ENCODE measurements at places on chromosomes 12 and 14.

- DNase-seq = no peak
Observed at GRCh38 chr12:108346727-108347710, 7.9 kb upstream of the CMKLR1 start.

DNA sequence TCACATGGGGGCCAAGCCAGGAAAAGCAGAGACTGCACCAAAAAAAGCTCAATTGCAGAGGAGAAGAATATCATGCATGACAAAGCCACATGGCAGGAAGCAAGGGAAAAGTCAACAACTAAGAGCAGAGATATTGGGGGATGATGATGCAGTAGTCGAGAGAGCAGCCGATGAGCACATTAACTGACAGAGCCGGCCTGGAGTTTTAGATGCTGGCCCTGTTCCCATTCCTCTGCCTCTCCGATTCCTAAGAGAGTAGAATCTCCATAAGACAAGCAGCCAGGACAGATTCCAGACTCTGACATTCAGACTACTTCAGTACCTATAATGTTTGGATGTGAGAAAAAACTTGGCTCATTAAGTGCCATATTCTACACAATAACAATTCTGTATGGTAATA is 155.9 kb downstream of the KCNH5 start:
- DNase-seq = no peak

DNA sequence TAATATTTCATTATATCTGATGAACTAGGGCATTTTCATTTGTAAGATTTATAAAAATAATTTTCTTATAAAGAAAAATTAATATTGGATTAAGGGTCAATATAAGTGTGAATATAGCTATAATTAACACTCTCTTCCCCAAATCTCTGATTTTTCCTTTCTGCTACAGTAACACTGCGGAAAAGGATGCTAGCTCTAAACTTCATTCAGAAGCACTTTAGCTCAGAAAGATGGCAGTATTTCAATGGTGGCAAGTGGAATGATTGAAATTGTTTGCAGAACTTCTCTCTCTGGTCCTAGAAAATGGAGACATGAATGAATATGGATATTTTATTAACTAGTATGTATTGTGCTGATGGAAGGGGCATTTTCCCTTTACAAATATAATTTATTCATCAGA is 8.4 kb downstream of the NPAS3 start:
- no peak for DNase-seq

DNA sequence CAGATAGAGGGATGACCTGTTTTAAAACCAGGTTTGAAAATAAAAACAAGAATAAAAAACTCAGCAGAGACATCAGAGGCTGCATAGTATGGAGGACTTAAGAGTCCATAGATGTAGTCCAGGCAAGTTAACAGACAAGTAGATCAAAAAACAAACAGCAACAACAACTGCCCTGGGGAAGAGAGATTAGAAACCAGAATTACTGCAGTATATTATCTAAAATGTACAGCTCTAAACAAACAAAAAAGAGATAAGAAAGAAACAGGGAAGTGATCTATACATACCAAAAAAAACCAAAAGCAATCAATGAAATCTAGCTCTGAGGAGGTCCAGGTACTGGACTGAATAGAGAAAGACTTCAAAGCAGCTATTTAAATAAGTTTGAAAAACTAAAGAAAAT is 48.8 kb downstream of the ACSM4 start:
- no peak for DNase-seq

GRCh38 chr12:7857971-7858370 is 14.7 kb downstream of the SLC2A14 start:
- no peak for DNase-seq

Measured in keratinocyte (primary cell).